C1 segment of cervical spinal cord (tissue), 14 donors: ENCODE measurements at places on chromosomes 12 and 14.

DNA sequence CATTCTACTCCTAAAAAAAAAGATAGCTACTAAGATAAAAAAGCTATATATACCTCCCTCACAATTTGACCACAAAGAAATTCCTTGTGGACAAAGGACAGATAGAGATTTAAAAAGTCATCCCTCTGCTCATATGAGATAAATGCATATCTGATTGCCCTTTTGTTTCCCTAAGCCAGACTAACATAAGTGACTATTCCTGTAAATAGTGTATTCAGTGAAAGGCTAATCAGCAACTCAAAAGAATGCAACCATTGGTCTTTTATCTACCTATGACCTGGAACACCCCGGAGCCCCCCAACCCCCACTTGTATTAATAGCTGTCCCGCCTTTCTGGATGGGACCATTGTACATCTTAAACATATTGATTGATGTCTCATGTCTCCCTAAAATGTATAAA, 6.3 kb upstream of the TMPO start:
- DNase-seq: no peak

- no peak for DNase-seq
Observed at GRCh38 chr12:75196865-75197264, 12.8 kb downstream of the KCNC2 start.

DNA sequence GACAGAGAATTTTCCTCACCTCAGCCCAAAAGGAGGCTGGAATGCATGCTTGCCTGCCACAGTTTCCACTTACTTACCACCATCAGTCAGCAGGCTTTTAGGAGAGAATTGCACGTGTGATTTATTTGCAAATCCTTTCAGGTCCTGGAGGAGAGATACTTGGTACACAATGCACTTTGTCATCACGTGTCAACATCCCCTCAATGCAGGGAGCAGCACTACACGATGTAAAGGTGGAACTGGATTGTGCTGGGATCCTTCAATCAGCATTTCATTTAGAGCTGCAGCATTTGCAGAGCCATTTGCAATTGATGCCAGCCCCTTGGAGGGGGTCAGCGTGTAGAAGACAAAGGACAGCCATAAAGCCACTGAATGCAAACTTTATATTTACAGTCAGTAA, 218.1 kb downstream of the GLT1D1 start:
- no peak for DNase-seq

- no peak for DNase-seq
Observed at GRCh38 chr12:12979126-12979525, 20.9 kb downstream of the HEBP1 start.

DNA sequence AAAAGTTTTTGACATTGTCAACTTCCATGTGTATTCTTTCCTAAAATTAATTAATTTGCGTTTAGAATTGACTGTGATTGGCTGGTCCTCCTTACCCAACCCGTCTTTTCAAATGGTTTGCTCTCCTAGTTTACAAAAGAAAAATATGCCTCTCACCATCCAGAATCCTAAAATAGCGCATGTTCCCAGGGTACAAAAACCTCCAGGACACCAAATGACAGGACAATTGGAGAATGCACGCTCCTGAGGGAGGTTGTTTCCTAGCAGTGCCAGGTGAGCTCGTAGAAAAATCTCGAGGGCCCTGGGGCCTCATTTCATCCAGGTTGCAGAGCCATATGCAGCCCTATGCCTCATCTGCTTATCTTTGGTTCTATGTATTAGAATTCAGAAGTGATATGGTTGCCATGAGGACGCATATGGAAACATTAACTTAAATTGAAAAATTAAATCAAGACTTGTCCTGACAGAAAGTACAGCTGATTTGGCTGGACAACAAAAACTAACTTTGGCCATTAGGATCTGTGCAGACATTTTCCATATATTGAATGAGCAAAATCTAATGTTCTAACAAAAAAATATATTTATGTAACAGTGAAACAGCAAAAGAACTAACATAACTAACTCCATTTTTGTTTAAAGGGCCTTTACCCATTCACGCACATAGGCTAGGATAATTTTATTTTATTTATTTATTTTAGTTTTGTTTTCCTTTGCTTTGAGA, 28.2 kb upstream of the EGLN3 start:
- DNase-seq: no peak

GRCh38 chr14:83184531-83184930, 1650.9 kb upstream of the SEL1L start:
- DNase-seq: no peak

DNA sequence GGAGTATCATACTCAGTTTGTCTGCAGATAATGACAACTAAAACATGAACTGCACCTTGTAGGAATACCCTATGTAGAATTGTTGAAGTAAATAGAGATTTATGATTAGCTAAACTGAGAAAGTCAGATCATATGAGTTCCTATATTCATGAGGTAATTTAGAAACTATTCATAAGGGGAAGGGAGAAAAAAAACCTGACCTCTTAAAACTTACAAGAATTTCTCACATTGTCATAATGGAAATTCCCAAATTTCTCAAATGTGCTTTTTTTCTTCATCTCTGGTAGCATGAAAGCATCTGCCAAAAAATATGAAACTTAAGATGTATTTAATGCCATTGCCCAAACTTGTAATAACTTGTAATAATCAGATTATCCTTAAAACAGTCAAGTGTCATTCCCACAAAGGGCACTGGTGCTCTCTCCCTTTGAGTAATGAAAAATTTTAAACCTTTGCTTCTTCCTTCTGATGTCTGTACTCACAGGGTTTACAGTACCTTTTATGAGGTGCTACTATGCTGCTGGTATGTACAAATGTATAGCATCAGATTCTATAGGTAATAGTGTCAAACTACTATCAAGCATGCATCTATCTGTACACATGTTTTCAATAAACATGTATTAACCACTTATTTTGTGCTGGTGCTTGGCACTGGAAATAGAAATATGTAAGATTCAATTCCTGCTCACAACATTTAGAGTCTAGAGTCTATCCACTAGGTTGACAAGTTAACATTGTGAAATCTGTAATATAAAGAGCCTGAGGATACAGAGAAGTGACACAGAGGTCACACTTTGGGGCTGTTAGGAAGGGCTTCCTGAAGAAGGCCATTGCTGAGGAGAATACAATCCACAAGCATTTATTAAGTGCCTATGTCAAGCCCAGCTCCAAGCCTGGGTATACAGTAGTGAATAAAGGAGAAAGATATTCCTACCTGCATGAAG, 17.4 kb upstream of the DRAM1 start:
- no peak for DNase-seq

- DNase-seq: no peak
Observed at GRCh38 chr12:48739618-48740269, 23.2 kb upstream of the CCNT1 start.

GRCh38 chr14:52042371-52043289, 26.2 kb downstream of the NID2 start:
- no peak for DNase-seq

DNA sequence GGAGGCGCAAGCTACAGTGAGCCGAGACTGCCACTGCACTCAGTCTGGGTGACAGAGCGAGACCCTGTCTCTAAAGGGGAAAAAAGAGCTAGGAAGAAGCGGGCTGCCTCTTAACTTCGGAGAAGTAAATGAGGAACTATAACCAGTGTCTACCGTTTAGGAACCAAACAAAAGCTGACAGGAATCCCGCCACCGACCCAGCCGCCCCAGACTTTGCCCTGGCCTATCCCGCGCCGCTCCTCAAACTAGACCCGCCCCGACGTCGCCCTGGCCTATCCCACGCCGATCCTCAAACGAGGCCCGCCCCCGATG, 568 bp upstream of the SIVA1 start:
- no peak for DNase-seq

DNA sequence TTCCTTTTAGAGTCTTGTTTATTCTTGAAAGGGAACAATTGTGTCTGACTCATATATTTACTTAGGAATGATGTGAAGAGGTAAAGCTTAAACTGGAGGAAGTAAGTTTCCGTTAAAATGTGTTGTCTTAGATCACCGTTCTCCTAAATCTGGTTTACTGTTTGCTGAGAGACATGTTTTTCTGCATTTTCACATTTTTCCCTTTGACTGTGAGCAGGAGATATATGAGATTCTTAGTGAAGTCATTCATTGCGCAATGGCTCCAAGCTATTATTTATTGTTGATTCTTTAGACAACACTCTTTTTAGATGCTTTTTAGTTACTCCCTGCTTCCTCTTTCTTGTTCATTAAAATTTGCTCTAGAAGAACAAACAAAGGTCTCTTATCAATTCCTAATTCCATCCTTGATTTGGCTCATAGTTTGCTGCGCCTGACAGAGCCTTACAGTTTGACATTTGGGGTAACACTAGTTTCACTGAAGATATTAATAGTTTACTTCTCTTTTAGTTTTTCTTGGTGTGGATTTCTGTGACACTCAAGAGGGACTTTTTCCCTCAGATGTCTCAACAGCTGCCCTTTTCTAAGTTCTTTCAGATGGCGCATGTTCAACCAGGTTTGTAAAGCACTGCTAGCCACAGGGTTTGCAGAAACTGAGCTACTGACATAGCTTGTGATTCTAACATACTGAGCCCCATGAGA, 11.4 kb downstream of the CLECL1 start:
- no peak for DNase-seq

DNA sequence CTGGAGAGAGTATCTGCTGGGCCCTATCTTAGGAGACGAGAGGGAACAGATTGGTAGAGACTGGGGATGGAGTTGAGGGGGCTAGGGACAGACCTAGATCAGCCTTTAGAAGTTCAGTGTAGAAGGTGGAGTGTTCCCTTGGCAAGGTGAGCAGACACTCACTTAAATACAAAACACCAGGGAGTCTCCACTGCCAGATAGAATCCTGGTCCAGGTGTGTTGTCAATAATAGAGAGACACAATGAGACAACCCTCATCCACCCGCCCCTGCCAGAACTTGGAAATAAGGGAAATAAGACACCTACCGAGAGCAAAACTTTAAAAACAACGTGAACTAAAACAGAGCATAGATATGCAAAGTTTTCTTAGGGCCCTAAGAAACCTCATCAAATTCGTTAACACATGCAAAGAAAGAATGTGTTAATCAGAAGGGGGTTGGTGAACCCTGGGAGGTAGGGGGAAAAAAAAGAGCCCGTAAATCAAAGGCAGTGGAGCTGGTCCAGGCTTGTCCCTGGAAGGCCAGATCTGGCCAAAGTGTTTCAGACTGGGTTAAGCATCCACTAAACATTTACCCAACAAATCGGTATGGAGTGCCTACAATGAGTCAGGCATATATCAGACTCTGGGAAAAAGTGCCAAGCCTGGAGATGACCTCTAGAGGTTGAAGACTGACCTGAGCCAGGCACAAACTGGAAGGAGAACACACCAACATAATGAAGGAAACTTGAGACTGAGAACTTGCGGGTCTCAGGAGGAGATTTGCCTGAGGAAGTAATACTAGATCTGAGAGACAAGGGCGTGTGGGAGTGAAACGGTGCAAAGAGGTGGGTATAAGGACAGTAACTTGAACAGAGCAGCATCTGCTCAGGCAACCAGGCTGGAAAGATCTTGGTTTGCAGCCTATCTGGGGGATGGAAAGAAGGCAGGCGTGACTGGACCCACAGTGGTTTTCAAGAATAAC, 37.0 kb upstream of the OTX2 start:
- no peak for DNase-seq

- DNase-seq: no peak
Observed at GRCh38 chr12:19886639-19887064, 447.4 kb downstream of the AEBP2 start.

DNA sequence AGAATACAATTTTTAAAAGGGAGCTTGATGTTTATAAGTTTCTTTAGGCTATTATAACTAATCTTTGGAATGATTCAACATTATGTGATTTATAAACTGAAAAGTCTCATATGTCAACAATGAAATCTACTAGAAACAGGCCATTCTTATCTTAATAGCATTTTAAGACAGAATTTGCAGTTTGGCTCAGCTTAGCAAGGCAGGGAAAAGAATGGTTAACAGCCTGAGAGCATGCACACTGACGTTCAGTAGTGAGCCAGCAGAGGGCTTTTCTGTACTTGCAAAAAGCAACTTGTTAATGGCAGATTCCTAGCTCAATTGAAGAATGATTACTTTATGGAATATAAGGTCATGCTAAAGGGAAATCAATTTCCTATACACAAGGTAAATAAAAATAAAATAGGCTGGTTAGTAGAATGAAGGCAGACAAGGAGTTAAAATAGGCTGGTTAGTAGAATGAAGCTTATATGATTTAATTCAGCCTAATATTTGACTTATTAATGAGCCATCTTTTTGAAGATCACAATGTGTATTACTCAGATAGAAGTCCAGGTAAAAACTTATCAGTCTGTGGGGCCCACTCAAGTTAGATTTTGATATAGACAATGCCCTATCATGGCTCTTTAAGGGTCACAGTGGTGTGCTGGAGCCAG, 95.9 kb downstream of the OTOGL start:
- DNase-seq: no peak

DNA sequence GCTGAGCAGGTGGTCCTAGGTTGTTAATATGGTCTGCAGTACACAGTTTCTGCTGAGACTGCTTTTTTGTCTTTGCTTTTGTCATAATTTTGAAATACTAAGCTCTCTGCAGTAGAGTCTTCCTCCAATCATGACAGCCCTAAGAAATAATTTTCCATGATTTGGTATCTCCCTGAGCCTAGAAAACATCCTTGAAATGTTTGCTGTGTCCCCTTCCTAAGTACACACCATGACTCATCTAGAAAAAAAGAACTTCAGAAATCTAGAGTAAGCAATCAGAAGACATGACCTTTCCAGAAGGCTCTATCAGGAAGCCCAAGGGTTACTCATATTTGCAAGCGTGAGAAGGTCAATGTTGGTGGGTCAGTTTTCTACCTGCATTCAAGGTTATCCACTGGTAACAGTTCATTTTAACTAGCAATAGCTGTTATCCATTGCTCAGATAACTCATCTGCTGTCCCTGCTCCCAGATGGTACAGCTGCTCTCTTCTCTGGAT, 16.4 kb downstream of the DAD1 start:
- DNase-seq: no peak

GRCh38 chr14:94009767-94010166, 12.7 kb downstream of the CCDC197 start:
- DNase-seq: no peak

DNA sequence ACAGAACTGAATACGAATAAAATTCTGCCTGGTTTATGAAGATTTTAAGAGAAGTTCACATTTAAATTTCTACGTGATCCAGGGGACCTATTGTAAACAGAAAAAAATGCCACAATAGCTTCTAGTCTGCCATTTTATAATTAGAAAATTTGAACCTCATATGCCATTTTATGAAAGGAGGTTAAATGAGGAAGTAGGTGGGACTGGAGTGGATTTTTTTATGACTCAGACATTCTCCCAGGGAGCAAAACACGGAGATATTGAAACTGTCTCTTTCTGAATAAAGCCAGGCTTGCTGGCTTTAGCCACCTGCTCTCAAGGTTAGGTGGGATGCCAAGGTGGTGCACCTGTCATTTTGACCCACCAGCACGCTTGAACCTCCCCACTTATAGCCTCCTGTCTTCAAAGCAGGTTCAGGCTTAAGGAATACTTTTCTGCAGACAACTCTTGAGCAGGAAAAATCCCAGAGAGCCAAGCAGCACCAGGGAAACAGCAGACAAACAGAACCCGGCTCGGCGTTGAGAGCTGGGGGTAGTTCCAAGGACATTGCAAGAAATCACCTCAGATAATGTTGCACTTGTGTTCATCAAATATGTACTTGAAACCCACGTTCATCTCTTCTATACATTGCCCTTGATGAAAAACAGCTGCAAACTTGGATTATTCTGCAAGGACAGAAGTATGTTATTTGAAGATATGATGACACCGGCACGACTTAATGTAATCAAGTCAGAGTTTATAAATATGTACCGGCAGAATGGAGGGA, 203.7 kb downstream of the PPM1H start:
- DNase-seq: no peak

GRCh38 chr14:22232933-22233332, 356.1 kb downstream of the DAD1 start:
- no peak for DNase-seq
